ENCODE measurements at places on chromosomes 3 and 15.
A peak's percentile ranks its signal among the peaks of the same experiment; 100 is the strongest.

GRCh38 chr3:136703429-136703828 is 48.7 kb downstream of the STAG1 start:
- DNase-seq, result no peak

DNA sequence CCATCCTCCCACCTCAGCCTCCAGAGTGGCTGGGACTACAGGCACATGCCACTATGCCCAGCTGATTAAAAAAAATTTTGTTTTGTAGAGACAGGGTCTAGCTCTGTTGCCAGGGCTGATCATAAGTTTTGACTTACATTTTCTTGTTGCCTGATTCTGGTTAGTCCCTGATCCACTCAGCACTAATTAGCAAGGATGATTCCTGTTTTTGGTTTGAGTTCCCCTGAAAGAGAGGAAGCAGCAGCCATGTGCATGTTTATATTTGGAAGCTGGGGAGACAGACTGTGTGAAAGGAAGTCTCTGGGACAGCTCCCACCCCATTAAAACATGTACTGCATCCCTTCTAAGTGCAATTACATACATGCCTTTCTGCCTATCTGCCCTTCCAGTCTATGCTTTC is 3.6 kb upstream of the NCK1 start:
- no peak for DNase-seq

GRCh38 chr15:67158367-67158766 is 93.0 kb downstream of the SMAD3 start:
- no peak for DNase-seq

- no peak for DNase-seq
Observed at GRCh38 chr3:87082796-87083440, 92.0 kb upstream of the VGLL3 start.

DNA sequence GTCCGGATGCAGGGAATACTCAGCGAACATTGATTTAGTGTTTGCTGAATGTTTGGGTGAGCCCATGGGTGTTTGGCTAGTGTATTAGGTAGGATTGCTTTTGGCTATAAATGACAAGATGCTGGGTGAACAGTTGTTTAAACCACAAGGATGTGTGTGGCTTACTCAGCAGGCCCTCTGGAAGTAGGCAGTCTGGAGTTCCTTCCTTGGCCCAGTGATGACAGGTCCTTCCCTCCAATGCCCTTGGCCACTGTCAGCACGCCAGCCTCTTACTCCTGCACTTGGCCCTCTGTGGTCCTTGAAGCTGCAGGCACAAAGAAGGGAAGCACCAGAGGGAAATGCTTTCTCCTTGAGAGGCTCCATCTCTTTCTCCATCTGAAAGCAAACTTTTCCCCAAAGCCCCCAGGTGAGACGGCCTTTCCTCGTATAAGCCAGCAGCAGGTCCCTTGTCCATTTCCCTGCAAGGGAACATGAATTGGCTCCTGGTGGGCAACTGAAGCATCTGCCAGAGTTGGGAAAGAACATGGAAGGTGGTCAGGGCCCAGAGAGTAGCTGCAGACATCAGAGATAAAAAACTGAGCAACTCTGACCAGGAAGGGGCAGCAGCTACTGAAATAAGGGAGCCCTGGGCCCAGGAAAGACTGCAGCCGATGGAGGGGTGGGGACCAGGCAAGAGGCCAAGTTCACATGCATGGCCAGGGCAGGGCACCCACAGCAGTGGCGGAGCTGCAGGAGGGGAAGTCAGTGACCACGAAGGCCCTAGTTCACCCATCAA is 105.0 kb downstream of the TPRA1 start:
- DNase-seq, result no peak

GRCh38 chr15:63872759-63873510 is 39.2 kb upstream of the HERC1 start:
- DNase-seq, result no peak

DNA sequence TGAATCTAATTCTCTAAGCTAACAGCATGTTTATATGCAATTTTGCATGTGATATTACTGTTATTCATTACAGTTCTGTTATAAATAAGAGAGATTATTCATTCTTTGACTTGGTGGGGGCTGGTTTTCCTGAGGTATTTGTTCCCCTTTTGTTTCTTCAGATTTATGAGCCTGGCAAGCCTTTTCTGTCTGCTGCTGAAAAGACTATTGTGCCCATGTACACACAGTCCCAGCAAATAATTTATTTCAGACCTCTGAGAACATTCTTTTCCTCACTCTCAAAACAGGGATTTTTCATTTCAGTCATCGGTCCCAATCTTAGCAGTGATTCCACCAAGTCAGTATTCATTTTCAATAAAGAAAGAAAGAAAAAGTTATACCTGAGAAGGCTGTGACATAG is 716.8 kb downstream of the NSUN3 start:
- no peak for DNase-seq

DNA sequence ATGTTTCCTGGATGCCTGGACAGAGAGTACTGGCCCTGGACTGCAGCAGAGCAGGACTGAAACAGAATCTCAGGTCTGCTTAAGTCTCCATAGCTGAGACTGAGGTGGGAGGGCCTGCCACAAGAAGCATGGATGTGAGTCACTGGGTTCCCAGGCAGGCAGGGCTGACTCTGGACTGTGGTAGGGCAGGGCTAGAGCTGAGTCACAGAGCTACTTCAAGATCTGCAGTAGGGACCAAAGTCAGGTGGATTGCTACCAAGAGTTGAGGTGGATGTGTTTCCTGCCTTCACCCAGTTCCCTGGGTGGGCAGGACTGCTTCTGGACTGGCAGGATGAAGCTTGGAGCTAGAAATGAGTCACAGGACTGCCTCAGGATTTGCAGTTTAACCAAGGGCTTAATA is 282.9 kb downstream of the AGBL1 start:
- no peak for DNase-seq

- DNase-seq, result no peak
Observed at GRCh38 chr3:32456429-32457130, 46.1 kb downstream of the CMTM6 start.

DNA sequence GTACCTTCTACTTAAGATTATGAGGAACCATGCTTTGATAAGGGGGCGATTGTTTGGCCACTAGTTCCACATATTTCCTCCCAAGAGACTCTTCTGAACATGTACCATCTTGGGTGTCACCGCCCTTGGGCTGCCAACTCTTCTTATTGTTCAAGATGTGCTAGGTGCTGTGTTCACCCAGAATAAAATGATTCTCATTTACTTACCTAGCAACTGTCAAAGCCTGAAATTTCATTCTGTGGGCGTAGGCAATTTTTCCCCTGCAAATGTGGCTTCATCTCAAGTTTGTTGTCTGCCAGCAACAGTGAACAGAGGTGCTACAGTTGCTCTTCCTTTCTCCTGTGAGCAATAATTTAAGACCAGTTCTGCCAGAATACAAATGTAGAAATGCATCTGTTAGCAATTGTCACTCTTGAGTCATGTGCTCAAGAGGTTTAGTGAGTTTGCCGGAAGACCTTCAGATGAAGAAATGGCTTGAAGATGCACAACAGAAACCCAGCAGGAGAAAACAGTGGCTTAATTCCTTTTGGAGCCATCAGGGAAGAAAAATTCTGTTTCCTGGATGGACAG is 41.3 kb upstream of the RARB start:
- DNase-seq, result no peak

DNA sequence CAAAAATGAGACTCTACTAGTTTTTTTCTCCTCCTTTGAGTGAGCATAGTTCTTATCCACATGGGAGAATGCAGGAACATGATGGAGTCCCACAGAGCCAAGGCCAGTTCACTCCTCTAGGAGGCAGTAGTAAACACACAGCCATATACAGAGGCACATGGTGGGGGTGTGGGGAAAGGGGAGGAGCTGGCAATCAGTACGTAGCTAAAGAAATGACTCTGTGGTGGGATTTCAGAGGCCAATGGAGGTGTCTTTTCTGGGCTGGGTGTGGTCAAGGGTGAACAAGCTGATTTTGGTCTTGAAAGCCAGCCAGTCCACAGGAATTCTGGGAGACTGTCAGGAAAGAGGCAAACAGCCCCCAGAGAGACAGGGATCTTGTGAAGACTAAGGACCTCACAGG is 6.6 kb upstream of the RAB11A start:
- peak; percentile 19 for DNase-seq

DNA sequence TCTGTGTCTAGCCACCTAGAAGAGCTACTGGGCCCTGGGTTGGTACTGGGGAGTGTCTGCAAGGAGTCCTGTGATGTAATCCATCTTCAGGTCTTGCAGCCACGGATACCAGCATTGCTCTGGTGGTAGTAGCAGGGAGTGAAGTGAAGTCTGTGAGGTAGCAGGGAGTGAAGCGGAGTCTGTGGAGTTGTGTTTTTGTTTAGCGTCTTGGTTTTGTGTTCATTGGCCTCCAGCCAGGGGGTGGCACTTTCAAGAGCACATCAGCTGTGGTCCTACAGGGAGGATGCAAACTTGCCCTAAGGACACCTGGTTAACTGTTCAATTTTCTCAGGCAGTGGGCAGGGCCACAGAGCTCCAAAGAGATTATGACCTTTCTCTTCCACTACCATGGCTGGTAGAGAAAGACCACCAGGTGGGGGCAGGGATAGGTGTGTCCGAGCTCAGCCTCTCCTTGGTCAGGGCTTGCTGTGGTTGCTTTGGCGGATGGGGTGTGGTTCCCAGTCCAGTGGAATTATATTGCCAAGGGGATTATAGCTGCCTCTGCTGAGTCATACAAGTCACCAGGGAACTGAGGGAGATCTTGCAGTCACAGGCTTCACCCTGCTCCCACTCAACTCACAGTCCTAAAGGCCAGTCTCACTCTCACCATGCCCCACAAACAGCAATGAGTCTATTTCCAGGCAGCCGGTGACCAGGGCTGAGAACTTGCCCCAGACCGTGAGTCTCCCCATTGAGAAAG is 424.7 kb downstream of the ZBBX start:
- DNase-seq, result no peak

- no peak for DNase-seq
Observed at GRCh38 chr3:122944671-122945161, 82.8 kb downstream of the SEMA5B start.

DNA sequence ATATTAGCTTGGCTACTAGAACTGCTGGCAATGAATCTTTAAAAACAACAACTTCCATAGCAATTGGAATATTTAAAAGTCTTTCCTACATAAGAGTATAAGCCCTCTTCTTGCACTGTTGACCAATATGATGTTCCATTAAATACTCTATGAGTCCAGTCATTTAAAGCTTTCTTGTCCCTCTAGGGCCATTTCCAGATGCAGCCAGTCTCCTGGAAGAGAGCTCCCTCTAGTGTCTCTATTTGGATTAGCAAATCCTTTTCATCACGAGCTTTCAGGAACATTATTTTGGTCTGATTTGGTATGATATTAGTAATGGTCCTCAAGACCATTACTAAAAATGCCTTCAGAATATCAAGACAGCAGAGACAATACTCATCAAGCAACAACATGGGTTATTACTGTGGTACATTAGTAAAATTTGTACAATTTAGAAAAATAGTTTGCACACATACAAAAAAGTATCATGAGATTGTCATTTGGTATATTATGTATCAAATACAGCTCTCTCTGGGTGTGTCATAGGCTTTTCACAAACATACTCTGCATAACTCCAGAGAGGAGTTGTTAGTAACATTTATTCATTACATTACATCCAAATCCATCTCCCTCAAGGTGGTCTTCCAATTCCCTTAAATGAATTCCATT is 101.3 kb downstream of the DPH6 start:
- DNase-seq, result no peak

DNA sequence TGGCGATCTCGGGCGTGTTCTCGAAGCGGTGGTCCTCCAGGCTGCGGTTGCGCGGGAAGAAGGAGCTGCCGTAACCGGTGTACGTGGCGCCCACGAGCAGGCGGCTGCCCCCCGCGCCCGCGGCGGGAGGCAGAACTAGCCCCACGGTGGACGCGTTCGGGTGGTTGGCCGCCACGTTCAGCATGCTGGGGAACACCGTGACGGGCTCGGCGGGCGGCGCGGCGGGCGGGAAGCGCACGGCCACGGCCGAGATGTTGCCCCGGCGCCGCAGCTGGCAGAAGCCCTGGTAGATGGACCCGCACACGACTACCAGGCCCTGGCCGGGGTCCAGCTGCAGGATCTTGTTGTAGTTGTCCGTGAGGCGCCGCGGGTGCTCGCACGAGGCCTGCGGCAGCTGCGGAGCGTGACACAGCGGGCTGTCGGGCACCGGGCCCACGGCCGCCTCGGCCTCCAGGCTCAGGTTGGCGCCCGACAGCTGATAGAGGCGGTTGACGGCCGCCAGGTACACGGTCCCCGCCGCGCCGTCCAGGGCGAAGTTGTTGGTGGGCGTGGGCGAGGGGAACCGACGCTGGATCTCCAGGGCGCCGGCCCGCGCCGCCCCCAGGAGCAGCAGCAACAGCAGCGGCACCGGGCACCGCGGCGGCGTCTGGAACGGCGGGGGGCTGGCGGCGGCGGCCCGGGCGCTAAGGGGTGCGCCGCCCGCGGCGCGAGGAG is 397 bp downstream of the PLXND1 start:
- DNase-seq, result no peak

DNA sequence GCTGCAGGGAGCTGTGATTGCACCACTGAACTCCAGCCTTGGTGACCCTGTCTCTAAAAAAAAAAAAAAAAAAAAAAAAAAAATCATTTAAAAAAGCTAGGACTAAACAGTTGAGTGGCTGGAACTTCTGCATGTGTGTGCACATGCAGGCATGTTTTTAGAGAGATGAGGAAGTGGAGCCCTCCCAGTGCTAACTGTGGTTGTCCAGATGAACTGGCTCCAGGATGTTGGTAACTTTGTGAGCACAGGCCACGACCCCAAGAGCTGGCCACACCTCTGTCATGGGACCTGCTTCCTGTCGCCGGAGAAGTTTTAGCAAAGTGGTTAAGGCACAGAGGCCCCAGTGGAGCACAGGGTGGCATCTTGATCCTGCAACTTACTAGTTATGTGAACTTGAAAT is 27.0 kb downstream of the CHCHD6 start:
- DNase-seq, result no peak

GRCh38 chr3:127212711-127213110 is 19.8 kb downstream of the PRR23E start:
- DNase-seq, result no peak

GRCh38 chr15:63111481-63111880 is 10.2 kb upstream of the LACTB start:
- no peak for DNase-seq

DNA sequence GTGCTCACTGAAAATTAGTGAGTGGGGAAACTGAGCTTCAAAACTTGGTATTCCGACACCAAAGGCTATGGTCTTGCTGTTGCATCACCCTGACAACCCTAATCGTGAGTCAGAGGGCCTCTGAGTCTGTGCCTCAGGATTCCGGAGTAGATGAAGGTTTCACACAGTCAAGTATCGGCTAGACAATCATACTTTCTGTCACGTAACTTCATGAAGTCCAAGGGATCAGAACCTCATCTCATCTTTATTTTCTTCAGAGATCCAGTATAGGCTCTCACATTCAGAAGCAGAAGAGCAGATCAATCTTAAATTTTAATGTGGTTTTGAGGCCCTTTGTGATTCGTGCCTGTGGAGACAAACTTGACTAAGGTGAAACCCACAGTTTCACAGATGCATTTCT is 26.1 kb upstream of the NECTIN3 start:
- no peak for DNase-seq

DNA sequence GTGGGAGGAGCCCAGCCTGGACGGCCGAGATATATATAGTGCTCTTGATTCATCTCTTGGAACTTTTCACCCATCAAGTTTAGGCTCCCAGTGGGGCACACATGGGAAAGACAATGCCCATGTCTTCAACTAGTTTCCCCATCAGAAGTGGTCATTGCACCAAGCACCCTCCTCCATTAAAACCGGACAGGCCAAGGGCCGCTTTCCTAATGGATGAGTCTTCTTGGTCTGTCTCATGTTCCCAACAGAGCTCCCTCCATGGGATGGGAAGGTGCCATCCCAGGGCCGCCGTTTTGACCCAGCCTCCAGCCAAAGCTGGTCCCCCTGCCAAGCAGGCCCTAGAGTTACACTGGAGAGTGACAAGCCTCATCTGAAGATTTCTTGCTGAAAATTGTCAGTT is 34.7 kb upstream of the UBE2Q2 start:
- DNase-seq, result no peak
